ENCODE measurements at places on chromosomes 5 and 9.

DNA sequence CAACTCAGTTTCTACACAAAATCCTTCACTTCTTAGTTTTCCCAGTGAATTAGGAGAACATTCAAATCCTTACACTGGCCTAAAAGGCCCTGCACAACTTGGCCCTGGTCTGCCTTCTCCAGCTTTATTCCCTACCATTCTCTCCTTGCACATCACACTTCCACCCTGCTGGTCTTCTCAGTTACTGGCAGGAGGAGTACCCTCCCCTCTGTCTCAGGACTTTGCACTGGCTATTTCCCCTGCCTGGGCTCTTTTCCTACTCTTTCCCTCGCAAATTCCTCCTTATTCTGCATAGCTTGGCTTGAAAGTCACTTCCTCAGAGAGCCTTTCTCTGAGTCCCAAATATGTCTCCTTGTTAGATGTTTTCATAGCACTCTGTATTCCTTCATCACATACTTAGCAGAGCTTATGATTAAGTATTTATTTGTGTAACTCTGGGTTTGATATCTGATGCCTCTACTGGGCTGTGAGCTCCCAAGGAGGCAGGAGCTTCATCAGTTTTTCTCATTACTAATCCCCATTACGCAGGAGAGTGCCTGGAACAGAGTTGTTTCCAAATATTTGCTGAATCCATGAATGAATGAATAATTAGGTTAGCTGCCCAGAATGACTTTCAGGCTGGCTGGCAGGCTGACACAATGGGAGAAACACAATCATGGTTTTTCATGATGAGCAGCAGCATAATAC lies 159.8 kb upstream of the KLF9 start:
- no peaks in the 10 kb centered on the region for H3K4me1 ChIP-seq
- DNase-seq, result no peak
- no peak overlapping the region for H3K27ac ChIP-seq
- H3K27me3 ChIP-seq, result no peaks in the 10 kb centered on the region
- no peak overlapping the region for H3K4me3 ChIP-seq

DNA sequence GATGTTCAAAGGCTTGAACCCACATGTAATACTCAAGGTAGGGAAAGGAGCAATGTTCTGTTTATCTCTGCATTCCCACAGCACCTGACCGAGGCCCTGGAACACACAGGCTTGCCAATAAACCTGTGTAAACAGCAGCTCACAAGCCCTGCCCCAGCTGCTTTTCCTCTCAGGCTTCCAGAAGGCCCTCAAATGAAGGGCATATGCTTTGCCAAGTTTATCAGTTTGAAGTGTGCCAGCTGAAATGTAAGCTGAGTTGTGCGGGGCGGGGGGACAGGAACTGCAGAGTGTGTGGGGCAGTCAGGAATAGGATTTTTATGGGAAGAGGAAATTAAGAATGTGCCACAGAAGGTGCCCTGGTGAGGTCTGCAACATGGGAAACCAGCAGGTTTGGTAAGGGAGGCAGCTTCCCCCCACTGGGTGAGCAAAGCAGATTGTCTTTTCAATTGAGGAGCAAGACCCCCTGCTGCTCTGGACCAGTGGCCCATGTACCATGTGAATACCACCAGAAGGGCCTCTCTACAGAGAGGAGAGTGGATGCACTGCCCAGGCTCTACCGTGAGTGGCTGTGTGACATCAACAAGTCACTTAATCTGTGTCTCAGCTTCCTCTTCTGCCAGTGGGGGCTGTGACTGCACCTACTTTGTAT lies 194.8 kb downstream of the SPOCK1 start:
- no peaks in the 10 kb centered on the region for H3K4me1 ChIP-seq
- no peaks in the 10 kb centered on the region for H3K36me3 ChIP-seq
- DNase-seq, result no peak
- no peaks in the 10 kb centered on the region for H3K27me3 ChIP-seq

- no peak for DNase-seq
- no peaks in the 10 kb centered on the region for H3K36me3 ChIP-seq
- H3K4me3 ChIP-seq, result no peak overlapping the region
Measured at GRCh38 chr5:154984946-154985516, 28.5 kb upstream of the KIF4B start.

GRCh38 chr9:211557-211956 lies 3.1 kb upstream of the DOCK8 start:
- no peak overlapping the region for H3K4me3 ChIP-seq
- H3K4me1 ChIP-seq, result peaks cover 9% of the 10 kb centered on the region
- H3K27ac ChIP-seq, result no peak overlapping the region
- H3K27me3 ChIP-seq, result peaks cover 25% of the 10 kb centered on the region
- H3K36me3 ChIP-seq, result no peaks in the 10 kb centered on the region

GRCh38 chr9:16309469-16310271 lies 560.8 kb downstream of the BNC2 start:
- H3K27me3 ChIP-seq, result no peaks in the 10 kb centered on the region
- H3K27ac ChIP-seq, result no peak overlapping the region
- H3K4me3 ChIP-seq, result no peak overlapping the region
- H3K4me1 ChIP-seq, result no peaks in the 10 kb centered on the region
- H3K36me3 ChIP-seq, result no peaks in the 10 kb centered on the region
- DNase-seq, result no peak

DNA sequence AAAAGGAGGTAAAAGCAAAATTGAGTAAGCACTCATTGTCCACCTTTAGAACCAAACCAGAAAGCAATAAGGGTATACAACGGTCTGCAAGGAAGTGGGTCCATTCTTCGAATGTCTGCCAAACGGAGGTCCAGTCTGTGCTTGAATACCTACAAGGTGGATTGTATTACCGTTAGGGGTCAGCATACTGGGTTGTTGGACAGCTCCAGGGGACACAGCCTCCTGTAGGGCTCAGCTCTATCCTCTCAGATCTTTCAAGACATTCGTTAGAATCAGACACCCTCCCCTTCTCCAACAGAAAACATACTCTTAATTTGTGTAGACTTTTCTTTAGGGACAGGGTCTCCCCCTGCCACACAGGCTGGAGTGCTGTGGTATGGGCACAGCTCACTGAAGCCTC lies 5.5 kb downstream of the ASTN2 start:
- H3K4me3 ChIP-seq, result no peak overlapping the region
- H3K27ac ChIP-seq, result no peak overlapping the region
- DNase-seq, result no peak

DNA sequence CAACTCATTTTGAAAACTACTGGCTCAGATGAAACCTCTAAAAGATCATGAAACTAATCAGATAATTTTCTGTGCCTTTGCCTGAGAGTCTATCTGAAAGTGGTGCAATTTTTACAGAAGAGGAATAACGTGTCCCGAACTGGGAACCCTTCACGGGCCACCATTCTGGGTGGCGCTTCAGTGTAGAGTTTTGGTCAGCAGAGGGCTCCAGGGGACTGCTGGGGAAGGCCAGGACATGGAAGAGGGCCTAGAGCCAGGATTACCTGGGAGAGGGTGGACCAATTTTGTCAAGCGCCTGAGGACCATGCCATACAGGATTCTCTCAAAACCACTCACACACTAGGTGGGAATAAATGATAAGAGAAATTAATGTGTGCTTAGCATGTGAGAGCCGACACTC lies 49.7 kb upstream of the PLEKHG4B start:
- no peaks in the 10 kb centered on the region for H3K27me3 ChIP-seq
- H3K36me3 ChIP-seq, result no peaks in the 10 kb centered on the region
- no peak overlapping the region for H3K27ac ChIP-seq
- DNase-seq, result no peak
- no peak overlapping the region for H3K4me3 ChIP-seq

DNA sequence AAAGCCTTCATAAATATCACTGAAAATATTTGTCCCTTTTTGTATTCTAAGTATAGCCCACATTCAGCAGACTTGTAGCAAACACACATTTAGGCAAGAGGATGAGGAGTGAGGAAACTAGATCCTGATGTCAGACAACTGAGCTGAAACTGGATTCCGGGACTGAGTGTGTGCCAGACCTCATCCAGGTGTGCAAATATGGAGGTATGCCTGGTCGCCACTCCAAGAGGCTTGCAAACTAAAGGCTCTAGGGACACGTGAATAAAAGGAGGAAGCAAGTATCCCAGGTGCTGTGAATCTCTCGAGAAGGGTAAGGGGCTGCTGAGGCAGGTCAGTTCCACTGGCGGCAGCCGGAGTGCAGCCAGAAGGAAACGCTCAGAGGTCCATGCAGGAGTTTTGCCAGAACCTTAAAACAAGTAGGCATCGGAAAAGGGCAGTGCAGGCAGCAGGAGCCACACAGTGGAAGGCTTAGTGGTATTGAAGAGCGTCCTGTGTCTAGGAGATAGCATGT lies 77.4 kb upstream of the ALDH1B1 start:
- no peaks in the 10 kb centered on the region for H3K4me1 ChIP-seq
- H3K27me3 ChIP-seq, result peaks cover 5% of the 10 kb centered on the region
- no peak for DNase-seq
- no peak overlapping the region for H3K27ac ChIP-seq

GRCh38 chr5:135331612-135332011 lies 67.4 kb downstream of the MACROH2A1 start:
- H3K36me3 ChIP-seq, result peaks cover 43% of the 10 kb centered on the region
- H3K4me3 ChIP-seq, result no peak overlapping the region
- H3K4me1 ChIP-seq, result no peaks in the 10 kb centered on the region
- no peak for DNase-seq
- H3K27ac ChIP-seq, result no peak overlapping the region

- no peak overlapping the region for H3K4me3 ChIP-seq
- no peaks in the 10 kb centered on the region for H3K36me3 ChIP-seq
- H3K4me1 ChIP-seq, result no peaks in the 10 kb centered on the region
- no peak overlapping the region for H3K27ac ChIP-seq
- no peaks in the 10 kb centered on the region for H3K27me3 ChIP-seq
Measured at GRCh38 chr5:104400941-104401340, 838.4 kb upstream of the NUDT12 start.

DNA sequence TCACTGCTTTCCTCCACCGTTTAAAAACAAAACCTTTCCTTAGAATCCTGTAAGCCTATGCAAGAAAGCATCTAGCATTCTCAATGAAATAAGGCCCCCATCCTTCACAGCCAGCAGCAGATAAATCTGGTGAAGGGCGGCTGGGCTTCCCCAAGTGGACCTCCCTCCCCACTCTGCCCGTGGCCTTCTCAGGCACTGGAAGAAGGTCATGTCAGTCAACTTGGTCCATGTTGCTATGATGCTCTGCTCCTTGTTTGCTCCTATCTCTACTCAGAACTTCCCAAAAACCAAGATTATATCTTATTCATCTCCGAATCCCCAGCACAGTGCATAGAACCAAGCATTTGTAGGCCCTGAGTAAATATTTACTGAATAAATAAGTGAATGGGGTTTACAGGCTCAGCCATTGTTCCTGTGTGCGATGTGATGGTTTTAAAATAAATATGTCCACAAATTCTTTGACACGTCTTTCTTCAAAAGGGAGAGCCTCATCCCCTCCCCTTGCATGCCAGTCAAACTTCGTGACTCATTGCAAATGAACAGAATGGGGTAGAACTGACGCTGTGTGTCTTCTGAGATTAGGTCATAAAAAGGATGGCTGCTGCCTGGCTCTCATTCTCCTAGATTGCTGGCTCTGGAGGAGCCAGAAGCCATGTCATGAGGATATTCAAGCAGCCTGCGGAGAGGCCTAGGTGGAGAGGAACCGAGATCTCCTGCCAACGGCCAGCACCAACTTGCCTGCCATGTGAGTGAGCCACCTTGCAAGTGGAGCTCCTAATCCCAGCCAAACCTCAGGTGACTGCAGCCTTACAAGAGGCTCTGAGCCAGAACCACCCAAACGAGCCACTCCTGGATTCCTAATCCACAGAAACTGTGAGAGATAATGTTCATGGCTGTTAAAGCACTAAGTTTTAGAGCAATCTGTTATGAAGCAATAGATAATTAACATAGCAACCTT lies 70.5 kb downstream of the MED27 start:
- no peaks in the 10 kb centered on the region for H3K4me1 ChIP-seq
- no peak overlapping the region for H3K4me3 ChIP-seq
- no peak for DNase-seq
- H3K27me3 ChIP-seq, result no peaks in the 10 kb centered on the region
- no peak overlapping the region for H3K27ac ChIP-seq

- no peaks in the 10 kb centered on the region for H3K36me3 ChIP-seq
- no peaks in the 10 kb centered on the region for H3K27me3 ChIP-seq
- H3K27ac ChIP-seq, result no peak overlapping the region
- no peak overlapping the region for H3K4me3 ChIP-seq
- no peaks in the 10 kb centered on the region for H3K4me1 ChIP-seq
- no peak for DNase-seq
Measured at GRCh38 chr5:179223961-179224360, 121.3 kb downstream of the ADAMTS2 start.

DNA sequence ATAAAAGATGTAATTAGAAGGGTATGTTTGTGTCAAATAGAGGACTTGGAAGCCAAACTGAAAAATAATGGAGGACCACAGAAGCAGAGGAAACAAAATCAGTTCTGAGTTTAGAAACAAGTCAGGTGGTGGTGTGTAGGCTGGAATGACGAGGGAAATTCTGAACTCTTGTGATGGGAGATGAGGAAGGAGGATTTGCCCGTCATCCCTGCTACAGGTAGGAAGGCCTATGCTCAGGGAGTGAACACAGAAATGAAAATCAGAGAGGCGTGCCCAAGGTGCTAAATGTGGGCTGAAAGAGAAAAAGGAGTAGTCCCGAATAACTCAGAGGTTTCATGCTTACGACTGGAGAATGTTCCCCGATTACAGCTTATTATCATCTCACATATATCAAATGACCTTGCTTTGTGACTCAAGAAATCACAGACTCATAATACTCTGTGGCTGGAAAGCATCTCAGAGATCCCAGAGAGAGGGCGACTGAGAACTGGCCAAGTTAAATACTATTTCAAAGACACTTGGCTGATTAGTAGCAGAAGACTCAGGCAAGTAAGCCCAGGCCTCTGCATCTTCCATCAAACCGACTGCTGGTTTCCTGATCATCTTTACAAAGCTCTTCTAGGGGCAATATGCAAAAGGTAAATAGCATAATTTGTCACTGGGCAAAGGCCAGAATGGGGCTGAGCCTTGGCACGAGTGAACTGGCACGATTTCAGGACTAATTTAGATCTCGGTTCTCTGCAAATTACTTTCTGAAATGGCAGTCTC lies 126.0 kb downstream of the SUSD1 start:
- H3K4me1 ChIP-seq, result no peaks in the 10 kb centered on the region
- H3K4me3 ChIP-seq, result no peak overlapping the region
- peaks cover 2% of the 10 kb centered on the region for H3K36me3 ChIP-seq
- DNase-seq, result no peak

GRCh38 chr9:95910770-95911340 lies 35.4 kb downstream of the ERCC6L2 start:
- H3K4me1 ChIP-seq, result no peaks in the 10 kb centered on the region
- DNase-seq, result no peak
- peaks cover 6% of the 10 kb centered on the region for H3K36me3 ChIP-seq
- H3K27me3 ChIP-seq, result no peaks in the 10 kb centered on the region
- H3K4me3 ChIP-seq, result no peak overlapping the region

DNA sequence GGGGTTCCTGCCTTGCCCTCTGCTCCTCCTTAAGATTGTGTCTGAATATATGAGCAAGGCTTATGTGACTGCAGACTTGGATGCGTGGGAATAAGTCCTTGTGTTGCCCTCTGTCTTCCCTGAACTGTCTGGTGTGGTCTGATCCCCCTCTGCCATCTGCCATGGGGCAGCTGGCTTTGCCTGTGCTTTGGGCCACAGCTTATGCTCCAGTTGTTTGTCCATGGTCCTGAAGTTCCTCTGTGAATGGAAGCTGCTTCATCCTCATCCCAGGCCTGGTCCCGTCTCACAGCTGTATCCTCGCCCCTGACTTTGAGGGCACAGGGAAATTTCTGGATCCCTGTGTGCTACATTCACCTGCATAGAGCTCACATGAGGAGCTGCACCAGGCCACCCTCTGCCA lies 14.7 kb downstream of the IL31RA start:
- no peak overlapping the region for H3K4me3 ChIP-seq
- H3K27ac ChIP-seq, result no peak overlapping the region
- no peaks in the 10 kb centered on the region for H3K36me3 ChIP-seq
